ENCODE measurements at places on chromosomes 4 and X.

GRCh38 chr4:173466101-173466500 is 63.9 kb downstream of the HAND2 start:
- no peak for DNase-seq

GRCh38 chr4:140092094-140092851 is 61.7 kb downstream of the MAML3 start:
- no peak for DNase-seq

GRCh38 chr4:105956569-105956968 is 61.3 kb downstream of the NPNT start:
- no peak for DNase-seq

GRCh38 chrX:72366701-72367454 is 61.2 kb upstream of the CITED1 start:
- DNase-seq, result no peak

DNA sequence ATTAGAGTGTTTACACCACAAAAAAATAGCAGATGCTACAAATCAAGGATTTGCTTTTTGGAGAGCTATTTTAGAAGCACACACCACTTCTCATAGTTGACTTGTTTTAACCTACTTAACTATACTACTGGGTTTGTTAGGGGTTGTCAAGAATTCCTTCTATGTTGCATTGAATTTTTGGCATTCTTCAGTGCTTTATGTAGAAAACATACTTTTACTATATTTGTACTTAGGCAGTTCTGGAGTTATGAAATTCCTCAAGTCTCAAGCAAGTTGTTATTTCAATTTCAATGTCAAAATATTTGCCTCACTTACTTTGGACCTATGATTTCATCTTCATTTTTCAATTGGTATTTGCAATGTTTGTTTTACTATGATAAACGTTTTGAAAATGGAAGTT is 449.6 kb downstream of the GLUD2 start:
- no peak for DNase-seq

- no peak for DNase-seq
These were observed 26.6 kb upstream of the HS3ST1 start for GRCh38 chr4:11455201-11455835.

DNA sequence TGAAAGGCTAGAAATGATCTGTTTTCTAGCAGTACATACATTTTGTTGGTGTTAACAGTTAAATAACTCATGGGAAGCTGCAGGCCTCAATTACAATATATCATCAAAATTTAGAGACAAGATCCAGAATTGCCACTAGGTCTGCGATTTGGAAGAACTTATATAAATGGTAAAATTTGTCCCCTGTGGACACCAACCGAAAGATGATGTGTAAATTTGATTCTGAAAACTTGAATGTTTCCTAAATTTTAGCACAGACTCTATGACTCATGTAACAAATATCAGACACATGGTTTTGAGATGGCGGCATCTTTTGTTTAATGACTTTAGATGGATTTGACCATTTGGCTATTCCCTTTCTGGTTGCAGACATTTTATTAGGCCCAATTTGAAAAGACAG is 6.0 kb upstream of the HPGDS start:
- DNase-seq, result no peak

- no peak for DNase-seq
These were observed 93.9 kb downstream of the QDPR start for GRCh38 chr4:17418010-17418409.

GRCh38 chr4:129966175-129966574 is 870.2 kb downstream of the C4orf33 start:
- no peak for DNase-seq

- DNase-seq, result no peak
These were observed 307.8 kb upstream of the GIMD1 start for GRCh38 chr4:106676173-106676921.

- no peak for DNase-seq
These were observed 194.0 kb downstream of the SMIM20 start for GRCh38 chr4:26108054-26108453.

- no peak for DNase-seq
These were observed 4.0 kb downstream of the TCEAL8 start for GRCh38 chrX:103250977-103251376.

- no peak for DNase-seq
These were observed 192.4 kb upstream of the AR start for GRCh38 chrX:67351411-67351810.

GRCh38 chr4:16001484-16001858 is 38.5 kb upstream of the FGFBP2 start:
- DNase-seq, result peak; percentile 45

- DNase-seq, result no peak
These were observed 201.6 kb upstream of the NR3C2 start for GRCh38 chr4:148643851-148644250.

DNA sequence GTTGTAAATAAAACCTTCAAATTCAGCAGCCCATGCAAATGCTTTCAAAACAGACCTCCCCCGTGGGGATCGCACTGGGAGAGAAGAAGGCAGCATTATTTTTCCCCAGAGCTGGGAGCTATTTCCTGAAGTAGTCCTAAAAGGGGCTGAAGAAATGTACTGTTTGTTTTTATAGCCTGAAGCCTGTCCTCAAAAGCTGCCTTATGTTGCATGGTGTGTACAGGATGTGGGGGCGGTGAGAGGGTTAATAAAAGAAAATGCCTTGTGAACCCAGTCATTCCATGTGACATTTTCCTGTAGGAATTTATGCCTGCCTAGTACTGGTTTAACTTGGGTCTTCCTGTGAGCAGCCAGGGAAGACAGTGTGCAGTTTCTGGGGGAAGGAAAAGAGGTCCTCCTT is 144.1 kb downstream of the SOWAHB start:
- no peak for DNase-seq

- DNase-seq, result no peak
These were observed 21.8 kb downstream of the SPANXC start for GRCh38 chrX:141220342-141221008.

Data from stimulated activated CD4-positive, alpha-beta T cell treated with anti-CD3 and anti-CD28 coated beads, Interleukin-12 subunit alpha, Interleukin-12 subunit beta, amount 100 ng/mL, for 48 hours (primary cell).